ENCODE measurements at places on chromosomes 12 and 14.

DNA sequence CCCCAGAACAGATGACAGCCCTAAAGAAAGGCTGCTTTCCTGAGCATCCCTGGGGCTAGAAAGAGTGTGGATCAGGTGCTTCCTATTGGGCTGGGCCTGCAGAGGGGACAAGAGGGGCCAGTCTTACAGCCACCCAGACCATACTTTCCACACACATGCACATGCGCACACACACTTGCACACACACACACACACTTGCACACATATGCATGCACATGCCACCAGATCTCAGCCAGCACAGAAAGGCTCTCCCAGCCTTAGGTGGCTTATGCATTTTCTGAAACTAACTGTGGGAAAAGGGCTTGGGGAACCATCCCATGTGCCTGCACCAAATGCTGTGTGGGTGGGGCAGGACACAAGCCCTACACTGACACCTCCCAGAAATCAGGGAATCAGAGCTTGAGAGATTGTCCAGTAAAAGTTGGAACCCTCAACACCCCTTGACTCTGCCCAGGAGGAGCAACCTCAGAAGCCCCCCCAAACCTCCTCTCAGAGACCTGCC is 2.5 kb upstream of the DIO3 start:
- no peak for DNase-seq

DNA sequence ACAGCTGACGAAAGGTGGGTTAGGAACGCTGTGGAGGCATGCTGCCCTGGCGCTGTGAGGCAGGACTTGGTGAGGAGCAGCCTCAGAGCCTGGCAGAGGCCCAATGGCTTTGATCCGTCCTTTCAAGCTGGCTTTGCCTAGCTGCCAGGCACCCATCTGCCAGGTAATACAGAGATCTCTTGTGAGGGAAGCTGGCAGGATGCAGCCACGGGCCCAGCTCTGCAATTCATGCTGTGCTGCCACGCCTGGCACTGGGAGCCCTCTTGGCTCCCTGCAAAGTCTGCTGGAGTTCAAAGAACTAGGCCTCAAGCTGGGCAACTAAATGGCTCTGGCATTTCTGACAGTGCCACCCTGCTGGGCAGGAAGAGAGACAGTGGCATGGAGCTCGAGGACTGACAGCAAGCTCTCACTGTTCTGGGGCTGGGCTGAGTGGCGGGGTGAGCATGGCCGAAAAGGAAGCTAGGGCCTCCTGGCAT is 18.7 kb downstream of the IQSEC3 start:
- DNase-seq, result no peak

DNA sequence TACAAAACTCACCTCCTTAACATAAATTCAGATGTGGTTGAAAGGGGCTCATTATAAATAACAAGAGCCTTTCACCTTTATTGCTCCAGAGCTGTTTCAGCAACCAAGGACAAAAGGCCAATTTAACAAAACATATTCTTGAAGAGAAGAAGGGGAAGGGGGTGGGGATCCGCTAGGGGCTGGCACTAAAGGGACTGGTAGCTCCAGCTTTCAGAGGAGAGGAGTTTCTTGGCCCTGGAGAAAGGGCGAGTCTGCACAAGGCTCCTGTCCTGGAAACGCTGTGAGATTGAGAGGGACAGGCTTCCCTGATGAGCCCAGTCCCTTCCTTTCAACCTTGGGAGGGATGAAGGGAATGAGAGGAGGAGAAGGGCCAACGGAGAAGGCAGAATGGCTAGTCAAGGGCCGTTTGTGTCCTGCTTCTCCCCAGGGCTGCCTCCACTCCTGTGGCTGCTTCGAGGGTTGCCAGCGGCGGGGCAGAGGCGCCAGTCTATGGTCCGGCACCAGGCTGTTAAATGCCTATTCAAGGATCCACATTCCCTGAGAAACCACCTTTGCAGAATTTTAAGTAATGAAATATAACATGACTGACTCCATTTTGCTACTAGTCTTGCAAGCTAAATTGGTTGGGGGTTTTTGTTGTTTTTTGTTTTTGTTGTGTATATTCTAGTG is 9.7 kb upstream of the PIGH start:
- DNase-seq, result no peak

DNA sequence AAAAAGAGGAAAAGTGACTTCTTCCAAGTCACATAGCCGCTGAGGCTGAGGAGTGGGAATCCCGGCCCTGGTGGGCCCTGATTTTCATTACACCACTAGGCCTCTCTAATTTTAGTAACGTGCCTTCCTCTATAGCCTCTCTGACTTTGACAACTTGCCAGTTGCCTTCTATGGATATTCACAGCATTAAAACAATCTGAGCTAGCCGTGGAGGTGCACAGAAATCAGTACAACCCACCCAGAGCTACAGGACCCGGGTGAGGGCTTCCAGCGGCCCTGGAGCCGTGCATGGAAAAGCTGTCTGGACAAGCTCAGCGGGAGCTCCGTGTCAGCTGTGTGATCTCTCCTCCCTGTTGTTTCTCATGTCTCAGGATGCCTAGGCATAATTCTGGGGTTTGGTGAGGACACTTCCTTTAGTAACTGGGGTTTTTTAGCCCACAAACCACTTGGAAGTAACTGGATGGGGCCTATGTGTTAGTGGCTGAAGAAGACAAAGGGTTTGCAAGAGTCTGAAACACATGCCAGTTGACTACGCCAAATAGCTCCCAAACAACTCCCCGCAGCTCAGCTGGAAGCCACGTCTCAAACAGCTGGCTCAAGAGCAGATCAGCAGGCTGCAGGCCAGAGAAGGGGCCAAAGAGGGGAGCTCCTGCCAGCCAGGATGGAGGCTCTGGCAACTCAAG is 53.0 kb downstream of the SSH1 start:
- DNase-seq, result peak; percentile 91

- peak; percentile 68 for DNase-seq
Observed at GRCh38 chr12:53064613-53065436, 14.4 kb downstream of the SPRYD3 start.

DNA sequence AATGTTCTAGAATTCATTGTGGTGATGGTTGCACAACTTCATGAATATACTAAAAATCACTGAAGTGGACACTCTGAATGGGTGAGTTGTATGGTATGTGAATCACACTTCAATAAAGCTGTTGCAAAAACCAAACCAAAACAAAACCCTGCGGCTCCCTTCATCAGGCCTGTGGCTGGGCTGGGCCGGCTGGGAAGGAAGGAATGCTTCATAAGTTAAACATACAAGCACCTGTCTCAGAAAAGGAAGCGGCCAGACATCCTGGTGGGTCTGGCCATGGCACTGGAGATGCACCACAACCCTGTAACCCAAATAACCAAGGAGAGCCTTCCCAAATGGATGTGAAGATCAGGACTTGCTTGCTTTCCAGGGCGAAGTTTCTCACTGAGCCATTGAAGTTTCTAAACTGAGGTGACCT is 34.9 kb downstream of the TTC7B start:
- DNase-seq, result no peak

DNA sequence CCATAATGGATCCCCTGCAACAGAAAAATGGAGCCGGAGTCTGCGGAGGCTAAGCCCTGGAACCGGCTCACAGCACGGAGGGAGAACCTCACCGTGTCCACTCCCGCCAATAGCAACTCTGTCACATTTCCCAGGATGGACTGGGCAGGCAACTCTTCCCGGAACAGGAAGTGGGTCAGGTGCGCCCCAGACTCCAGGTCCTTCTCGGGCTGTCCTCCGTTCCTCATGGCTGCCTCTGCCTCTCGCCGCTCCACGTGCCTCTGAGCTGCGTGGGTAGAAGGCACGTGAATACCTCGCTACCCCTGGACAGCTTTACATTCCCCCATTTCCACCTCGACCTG is 2.2 kb downstream of the CYP27B1 start:
- no peak for DNase-seq

DNA sequence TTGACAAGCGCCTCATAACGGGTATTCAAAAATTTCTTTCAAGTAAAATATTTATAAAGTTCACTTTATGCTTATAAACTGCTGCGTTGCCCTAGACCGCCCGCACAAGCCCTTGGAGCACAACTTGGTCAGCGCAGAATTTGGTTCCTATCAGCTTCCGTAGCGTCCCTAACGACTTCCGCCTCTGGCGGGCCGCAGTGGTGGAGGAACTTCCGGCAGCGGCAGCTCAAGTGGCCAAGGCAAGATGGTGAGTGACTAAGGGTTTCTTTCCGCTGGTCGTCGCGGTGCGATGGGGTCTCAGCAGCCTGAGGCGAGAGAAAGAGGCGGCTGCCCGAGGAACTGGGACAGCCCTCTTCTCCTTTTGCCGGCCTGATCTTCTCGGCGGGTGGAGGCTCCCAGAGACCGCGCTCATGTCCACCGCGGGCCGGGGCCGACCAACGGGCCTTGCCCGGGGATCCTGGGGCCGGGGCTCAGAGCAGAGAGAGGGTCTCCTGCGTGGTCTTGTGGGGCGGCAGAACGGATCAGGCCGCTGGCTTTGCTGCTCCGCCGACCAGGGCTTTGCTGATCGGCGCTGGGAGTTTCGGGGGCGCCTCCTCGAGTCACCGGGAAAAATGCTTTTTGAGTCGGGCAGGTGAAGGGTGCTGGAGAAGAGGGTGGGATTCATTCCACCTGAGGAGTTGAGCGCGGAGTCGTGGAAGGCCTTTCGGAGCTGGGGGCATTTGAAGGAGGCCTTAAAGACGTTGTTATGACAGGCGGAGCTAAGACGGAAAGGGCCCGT is at the start of gene PSMC1:
PSMC1 (plus strand) TSS at position 200 of the 778 bp plus-strand sequence; CDS start at position 245, 45 bp downstream.
- DNase-seq, result peak; percentile 95

DNA sequence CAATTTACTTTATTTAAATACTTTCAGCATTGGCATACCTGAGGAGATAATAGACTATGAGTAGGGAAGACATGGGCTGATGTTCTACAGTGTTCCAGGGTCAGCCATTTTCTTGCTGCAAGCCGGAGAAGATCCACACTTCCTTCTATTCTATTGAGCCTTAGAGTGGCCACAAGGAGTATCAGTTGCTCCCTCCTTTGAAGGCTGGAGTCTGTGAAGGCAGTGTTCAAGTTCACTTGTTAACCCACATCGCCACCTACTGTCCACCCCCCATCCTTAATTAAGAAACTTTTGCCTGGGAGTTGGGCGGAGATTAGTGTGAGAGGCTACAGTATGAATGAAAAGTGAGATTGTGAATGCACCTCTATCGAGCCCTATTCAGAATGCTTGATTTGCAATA is 666.6 kb downstream of the NRXN3 start:
- no peak for DNase-seq

GRCh38 chr12:29695800-29696199 is 87.9 kb downstream of the TMTC1 start:
- no peak for DNase-seq

DNA sequence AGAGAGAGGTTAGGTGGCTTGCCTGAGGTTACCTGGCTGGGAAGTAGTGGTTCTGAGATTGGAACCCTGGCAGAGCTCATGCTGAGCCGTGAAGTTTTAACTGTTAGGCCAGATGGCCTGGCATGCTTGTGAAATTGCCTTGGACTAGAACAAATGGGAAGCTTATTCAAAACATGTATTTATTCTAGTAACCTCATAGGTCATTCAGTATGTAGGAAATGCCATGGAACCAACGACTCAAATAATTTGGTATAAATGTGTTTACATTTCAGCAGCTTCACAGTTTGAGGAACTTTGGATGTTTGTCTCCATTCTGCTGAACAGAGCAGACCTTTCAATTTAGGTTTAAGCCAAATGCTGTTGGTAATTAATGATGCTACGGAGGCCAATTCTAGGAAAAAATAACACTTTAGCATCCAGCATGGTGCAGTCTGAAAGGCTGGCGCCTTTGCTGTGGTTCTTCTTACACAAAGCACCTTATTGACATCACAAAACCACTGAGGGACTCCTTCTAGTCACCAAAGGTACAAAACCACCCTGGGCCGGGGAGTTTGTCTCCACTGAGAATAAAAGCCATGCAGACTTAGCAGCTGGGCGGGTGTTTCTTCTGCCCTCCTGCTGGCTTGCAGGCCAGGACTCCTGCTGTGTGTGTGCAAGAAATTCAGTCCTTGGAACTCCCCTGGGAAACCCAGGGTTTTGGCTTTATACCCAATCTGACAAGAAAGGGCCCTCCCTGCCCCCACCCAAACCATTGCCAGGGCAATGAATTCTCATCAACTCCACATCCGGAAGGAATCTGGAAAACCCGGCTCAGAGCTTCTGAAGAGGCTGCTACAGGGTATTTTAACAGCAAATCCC is 64.2 kb downstream of the ELK3 start:
- DNase-seq, result no peak

GRCh38 chr12:132236129-132236929 is 92.1 kb downstream of the NOC4L start:
- DNase-seq, result peak; percentile 44

DNA sequence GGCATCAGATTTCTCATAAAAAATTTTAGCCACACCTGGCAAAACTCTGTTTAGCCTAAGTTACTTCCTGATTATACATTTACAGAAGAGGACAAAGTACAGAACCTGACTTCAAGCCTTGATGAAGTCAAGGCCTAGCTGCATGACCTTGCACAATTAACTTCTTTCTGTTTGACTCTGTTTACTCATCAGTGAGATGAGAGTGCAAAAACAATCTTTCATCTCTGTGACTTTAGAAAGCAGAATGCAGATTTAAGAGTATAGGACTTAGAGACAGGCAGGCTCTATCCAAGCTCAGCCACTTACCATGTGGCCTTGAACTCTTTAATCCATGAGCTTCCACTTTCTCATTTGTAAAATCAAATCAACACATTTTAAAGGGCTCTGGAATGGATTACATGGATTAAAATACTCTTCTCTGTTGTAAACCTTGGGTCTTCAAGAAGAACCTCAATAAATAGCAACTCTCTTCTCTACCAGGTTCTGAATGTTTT is 1178.9 kb downstream of the FLRT2 start:
- no peak for DNase-seq

DNA sequence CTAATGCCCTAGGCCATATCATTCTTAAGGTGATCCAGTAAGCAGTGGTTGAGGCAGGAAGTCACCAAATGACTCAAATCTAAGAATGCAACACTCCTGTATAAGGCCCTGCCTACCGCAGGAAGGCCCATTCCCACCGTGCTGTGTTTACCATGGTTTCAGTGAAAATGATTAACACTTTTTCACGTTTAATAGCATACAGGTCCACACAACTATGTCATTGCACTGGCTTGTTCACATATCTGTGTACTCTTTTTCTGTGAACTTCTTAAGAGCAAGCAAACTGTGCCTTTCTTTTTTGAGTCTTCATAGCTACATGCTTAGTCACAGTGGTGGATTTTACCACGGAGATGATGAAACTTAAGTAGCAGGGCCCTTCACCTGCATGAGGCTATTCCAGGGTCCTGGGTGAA is 214.9 kb downstream of the CNTN1 start:
- no peak for DNase-seq

DNA sequence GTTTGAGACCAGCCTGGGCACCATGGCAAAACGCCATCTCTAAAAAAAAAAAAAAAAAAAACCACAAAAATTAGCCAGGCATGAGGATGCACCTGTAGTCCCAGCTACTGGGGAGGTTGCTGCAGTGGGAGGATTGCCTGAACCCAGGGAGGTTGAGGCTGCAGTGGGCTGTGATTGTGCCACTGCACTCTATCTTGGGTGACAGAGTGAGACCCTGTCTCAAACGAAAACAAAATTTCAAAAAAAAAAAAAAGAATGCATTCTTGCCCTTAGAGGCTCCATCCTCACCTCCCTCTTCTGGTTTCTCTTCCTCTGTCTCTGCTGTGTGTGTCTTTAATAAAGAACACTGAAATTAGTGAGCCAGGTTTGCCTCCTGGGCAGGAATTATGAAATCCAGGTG is 107.8 kb downstream of the VCPKMT start:
- no peak for DNase-seq

- DNase-seq, result no peak
Observed at GRCh38 chr12:64691795-64692583, 67.2 kb downstream of the GNS start.

GRCh38 chr12:108803428-108804105 is 53.8 kb downstream of the SSH1 start:
- DNase-seq, result peak; percentile 94

GRCh38 chr12:57454566-57455373 is at the start of gene INHBE:
TSS of gene INHBE (plus strand) at chr12:57455307. CDS start at chr12:57455537, 230 bp downstream.
- no peak for DNase-seq

GRCh38 chr12:13099844-13100604 is 3.4 kb downstream of the GSG1 start:
- no peak for DNase-seq

Measured in sigmoid colon (tissue), 7 donors.